ENCODE measurements at places on chromosomes 5 and 9.

GRCh38 chr5:219991-220390, 1.9 kb downstream of the SDHA start:
- no peak for DNase-seq

DNA sequence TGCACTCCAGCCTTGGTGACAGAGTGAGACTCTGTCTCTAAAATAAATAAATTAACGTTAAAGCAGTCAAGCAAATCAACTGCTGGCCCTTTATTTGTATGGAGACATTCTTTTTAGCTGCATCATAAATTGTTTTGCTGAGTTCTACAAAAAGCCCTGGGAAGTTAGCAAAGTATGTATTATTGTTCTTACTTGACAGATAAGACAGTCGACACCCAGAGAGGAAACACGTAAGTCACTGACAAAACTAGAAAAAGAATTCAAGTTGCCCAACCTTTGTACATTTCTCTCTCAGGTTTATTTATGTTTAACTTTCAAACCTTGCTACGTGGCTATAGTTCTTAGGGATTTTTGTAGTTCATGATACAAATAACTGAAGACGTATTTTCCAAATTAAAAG, 40.4 kb upstream of the MACIR start:
- DNase-seq: no peak

DNA sequence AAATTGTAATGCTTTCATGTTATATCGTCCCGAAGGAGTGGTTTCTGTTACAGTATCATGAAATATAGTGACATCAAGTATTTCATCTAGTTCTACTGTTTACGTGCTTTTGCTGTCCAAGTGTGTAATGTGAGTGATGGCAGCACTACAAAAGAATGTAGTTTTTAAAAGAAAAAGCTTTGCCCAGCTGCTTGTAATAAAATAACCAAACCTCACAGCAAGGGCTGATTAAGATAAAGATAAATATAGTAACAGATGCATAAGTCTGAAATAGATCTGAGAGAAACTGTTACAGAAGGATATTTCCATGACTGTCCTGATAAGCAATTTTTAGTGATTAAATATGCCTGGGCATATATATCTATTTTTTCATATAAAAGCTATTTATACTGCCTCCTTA, 106.4 kb downstream of the AUH start:
- DNase-seq: no peak

- DNase-seq: no peak
Measured at GRCh38 chr5:45260292-45260691, 435.9 kb downstream of the HCN1 start.

DNA sequence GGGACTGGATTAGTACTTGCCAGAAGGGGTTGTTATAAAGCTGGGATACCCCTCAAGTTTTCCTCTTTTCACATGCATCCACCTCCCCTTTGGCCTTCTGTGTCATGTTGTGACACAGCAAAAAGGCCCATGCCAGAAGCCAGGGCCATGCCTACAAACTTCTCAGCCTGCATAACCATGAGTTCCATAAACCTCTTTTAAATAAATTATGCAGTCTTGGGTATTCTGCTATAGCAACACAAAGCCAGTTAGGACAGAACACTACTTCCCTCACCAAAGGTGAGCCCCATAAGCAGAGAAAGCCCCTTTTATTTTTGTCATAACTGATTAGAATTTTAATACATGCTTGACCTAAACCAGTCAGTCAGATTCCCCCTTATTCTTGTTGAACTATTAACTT, 801.3 kb downstream of the DNAH5 start:
- no peak for DNase-seq

DNA sequence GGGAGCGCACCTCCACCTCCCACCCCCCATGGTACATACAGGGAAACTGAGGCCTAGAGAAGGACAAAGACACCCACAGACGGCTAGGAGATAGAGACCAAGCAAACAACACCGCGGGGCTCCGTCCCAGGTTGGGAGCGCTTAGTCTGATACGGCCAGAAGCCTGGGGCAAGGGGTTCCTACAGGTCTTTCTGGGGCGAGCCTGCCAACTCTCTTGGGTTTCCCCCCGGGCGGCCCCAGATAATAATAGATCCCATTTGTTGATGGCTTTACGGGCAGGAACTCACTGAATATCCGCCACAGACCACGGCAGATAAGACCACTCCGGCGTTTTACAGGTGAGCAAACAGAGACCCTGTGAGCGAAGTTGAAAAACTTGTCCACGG, 5.0 kb upstream of the EBF1 start:
- DNase-seq: no peak

GRCh38 chr9:5586391-5586802, 42.5 kb upstream of the RIC1 start:
- no peak for DNase-seq

- DNase-seq: no peak
Measured at GRCh38 chr9:2209400-2209799, 194.3 kb downstream of the SMARCA2 start.

DNA sequence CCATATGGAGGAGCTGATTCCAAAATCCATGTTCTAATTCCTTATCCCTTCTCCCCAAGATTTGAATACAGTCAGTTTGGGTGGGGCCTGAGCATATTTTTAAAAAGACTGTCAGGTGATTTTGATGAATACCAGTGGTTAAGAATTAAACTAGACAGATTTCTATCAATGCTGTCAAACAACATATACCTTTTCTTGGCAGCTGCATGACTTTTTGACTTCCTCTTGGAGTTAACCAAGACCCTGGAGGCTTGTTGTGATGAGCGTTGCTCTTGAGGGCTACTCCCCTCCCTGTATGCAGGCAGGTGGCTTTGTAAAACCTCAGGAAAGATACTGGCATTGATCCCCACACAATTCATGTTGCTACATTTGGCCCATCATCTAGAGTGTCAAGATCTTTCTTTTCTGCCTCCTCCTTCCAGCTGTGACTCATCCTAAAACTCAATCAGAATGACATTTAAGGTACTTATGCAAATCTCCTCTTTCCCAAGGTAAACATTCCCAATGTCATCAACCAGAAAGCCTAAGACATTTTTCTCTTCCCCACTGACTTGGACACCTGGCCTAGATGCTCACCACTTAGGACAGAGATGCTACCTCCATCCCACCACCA, 61.7 kb downstream of the PPP2R2B start:
- DNase-seq: no peak
